Effector CD8-positive, alpha-beta T cell (primary cell): ENCODE measurements at places on chromosomes 11 and 22.

DNA sequence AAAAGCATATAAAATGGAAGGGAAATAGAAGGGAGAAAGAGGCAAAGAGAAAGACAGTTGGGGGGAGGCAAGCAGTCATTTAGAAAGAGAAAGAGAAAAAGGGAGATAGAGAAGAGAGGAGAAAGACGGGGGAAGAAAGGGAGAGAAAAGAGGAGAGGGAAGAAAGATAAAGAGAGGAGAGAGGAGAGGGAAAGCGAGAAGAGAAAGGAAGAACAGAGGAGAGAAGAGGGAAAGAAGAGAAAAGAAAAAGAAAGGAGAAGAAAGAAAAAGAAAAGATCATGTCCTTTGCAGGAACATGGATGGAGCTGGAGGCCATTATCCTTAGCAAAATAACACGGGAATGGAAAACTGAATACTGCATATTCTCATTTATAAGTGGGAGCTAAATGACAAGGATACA is 247.7 kb downstream of the MIAT start:
- DNase-seq: no peak

DNA sequence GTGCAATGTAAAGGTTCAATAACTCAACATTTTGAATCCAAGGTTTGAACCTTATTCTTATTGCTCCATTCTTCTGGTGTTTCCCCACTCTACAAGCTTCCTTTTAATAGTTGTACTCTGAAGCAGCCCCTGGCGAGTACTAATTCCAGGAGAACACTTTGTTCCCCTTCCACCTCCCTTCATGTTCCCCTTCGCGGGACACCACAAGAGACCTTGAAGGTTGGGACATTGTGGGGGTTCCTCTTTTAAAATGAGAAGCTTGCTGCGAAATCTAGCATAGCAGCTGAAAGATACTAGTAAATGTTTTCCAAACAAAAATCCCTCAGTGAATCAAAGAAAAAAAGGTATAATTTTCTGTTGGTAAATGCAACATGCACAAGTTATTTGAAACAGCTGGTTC is 626.3 kb upstream of the LRRC4C start:
- DNase-seq: no peak

DNA sequence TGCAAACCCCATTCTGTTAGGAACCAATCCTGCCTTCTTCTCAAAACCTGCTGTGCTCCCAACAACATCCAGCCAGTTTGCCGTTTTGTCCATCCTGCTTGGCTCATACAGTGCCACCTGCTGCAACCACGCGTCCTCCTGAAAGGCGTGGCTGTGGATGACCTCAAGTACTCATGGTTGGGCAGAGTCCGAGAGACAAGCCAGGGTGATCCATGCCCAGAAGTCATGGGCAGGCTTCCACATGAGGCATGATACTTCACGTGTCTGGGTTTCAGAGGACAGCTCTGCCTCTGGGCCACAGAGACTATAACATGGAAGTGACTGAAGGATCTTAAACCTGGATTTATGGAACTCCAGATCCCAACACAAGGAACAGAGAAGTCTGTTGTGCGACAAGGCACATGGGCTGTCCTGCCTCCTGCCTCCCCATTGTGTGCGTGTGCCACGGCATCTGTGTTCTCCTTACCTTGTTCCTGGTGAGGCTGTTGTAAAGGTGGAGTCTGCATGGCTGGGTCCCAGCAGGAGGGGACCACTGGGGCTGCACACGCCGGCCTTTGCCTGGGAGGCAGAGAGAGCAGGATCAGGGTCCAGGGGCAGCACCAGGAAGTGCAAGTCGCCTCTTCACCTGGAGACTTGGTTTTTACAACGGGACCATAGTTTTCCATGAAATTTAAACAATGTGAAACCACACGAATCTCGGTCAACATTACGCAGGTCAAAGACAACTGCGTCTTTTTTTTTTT is 15.4 kb downstream of the CARS1 start:
- DNase-seq: no peak

GRCh38 chr11:83152264-83152663 is 4.7 kb upstream of the PCF11 start:
- no peak for DNase-seq
